Effector memory CD4-positive, alpha-beta T cell (primary cell): ENCODE measurements at places on chromosomes 2 and 18.

DNA sequence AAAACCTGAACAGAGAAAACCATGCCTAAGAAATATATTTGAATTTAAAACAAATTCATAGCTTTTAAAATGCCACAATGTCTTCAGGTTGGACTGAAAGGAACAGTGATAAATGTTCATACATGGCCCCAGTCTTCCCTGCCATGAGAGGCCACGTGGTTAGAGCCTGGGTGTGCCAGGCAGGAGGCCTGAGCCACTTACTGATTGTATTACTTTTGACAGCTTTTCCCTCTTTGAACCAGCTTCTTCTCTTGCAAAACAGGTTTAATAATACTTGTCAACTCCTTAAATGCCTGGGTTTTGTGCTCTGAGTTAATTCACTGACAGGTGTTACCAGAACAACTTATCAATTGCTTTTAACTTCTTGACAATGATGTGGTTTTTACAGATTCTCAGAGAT, 27.0 kb downstream of the RBKS start:
- DNase-seq: no peak

GRCh38 chr2:95029898-95030341, 4.4 kb downstream of the MAL start:
- DNase-seq: no peak

DNA sequence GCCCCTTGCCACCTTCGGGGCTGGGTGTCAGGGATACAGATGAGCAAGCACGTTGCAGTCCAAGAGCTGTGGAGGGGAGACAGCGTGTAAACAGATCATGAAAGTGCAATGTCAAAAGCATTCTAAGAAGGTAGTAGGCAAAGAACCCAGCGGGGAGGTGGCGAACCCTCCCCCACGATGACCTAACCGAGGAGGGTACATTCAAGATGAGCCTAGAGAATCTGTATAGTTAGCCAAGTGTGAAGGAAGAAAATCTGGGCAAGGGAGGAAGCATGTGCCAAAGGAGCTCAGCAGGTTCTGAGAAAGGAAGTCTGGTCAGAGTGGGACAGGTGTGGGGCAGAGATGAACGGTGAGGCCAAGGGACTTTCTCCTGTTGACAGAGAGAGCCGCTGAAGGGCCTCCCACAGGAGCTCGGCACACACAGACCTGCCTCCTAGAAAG, 106.9 kb downstream of the SP3 start:
- no peak for DNase-seq

DNA sequence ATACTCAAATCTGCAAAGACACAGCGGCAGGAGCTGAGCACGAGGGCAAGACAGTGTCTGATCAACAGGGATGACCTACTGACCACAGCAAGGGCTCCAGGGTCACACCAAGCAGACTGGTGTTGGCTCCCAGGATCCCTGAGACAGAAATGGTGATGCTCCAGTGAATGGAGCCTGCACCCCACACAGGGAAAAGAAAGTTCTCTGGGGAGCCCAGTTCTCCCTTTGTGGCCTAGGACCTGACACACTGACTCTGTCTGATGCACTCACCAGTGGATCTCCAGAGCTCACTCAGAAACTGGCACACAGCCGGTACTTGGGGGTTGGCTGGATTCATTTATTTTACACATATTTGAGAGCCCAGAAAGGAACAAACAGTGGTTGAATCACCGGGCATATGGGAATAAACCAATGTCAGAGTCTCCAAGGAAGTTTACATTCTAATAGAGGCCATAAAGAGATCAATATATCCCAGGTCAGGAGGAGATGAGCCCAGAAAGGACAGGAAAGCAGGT, 215.6 kb upstream of the ARL4C start:
- DNase-seq: no peak

DNA sequence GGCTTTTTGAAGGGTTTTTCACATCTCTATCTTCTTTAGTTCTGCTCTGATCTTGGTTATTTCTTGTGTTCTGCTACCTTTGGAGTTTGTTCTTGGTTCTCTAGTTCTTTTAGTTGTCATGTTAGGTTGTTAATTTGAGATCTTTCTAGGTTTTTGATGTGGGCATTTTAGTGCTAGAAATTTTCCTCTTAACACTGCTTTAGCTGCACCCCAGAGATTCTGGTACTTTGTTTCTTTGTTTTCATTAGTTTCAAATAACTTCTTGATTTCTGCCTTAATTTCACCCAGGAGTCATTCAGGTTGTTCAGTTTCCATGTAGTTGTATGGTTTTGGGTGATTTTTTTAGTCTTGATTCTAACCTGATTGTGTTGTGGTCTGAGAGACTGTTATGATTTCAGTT, 34.7 kb downstream of the AGPS start:
- no peak for DNase-seq

DNA sequence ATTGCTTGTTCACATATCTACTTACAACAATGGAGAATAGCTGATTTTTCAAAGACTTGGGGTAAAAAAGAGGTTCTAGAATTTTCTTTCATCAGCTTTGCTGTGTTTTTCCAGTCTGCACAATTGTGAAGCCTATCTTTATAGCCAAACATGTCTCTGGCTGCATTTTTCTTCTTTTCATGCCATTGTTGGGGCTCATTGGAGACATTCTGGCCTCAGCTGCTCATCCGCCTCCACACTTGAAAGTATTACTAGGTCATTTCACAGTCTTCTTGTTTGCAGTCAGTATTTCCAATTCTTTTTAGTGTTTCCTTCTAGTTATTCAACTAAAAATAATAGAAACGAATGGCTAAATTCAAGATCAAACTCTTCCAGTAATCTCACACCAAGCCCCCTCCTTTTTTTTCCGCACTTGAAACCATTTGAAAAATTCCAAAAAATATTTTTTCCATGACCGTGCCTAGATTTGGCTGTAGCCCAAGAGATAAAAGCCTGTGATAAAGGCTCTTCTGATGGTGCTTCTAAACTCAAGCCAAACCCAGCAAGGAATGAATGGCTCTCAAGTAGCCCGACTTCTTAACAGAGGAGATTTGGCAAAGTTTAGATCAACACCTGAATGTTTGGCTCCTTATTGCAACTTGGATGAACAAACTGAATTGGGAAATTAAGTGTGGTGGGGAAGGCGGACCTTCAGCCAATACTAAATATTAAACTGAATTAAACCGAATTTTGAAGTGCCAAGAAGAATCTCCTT, 103.4 kb downstream of the NRP2 start:
- no peak for DNase-seq

DNA sequence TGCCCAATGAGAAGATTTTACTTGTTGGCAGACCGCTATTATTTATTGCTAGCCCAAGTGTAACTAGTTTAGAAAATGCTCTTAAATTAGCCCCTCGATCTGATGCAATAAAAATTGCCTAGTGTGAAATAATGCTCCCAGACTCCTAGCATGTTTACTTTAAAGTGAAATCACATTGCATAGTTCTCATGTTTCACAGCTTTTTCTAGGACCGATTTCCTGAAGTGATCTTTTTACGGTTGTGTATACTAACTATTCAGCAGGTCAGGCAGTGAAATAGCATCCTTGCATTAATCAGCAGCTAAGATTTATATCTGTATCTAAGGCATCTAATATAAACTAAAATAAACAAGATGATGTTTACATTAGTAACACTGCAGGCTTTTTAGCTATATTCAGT, 52.4 kb downstream of the PMS1 start:
- no peak for DNase-seq

DNA sequence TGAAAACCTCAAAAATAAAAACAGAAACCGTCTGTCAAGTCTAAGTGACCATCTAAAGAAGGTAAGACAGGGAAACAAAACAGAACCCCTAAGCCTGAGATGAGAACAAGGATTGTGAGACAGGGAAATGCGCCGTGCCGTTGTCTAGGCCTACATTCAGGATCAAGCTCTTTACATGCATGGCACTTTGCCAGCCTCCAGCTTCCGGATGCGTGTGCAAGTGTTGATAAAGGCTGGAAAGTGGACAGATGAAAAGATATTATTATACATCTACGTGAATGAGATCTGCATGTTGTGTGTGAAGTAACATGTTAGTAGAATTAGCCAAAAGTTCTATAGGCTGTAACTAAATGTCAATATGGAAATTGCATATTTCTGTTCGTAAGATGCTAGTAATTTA, 28.6 kb upstream of the TMEM87B start:
- no peak for DNase-seq

GRCh38 chr2:63821396-63821795, 20.3 kb upstream of the UGP2 start:
- no peak for DNase-seq

- no peak for DNase-seq
These were observed 37.8 kb downstream of the TCF7L1 start for GRCh38 chr2:85170938-85171475.

GRCh38 chr2:173614265-173614930, 259.7 kb downstream of the CDCA7 start:
- no peak for DNase-seq

- no peak for DNase-seq
These were observed 99.7 kb downstream of the RND3 start for GRCh38 chr2:150387586-150388288.

DNA sequence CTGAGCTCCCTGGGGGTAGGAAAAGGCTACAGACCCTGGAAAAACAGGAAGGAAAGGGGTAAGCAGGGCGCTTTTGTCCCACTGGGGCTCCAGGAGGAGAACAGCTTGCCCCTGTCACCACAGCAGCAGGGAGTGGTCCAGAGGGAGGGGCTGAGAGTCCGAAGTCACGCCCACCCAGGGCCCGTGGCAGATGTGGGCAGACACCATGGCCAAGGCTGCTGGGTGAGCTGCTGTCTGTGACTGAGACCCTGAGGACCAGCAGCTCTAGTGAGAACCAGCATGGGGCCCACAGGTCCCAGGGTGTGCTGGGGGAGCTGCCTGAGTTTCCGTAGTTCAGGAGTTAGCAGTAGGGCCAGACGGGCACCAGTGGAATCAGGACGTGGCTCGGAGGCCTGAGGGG, 162.0 kb downstream of the SPP2 start:
- DNase-seq: no peak

- DNase-seq: no peak
These were observed 96.2 kb upstream of the PDE1A start for GRCh38 chr2:182522972-182523473.

DNA sequence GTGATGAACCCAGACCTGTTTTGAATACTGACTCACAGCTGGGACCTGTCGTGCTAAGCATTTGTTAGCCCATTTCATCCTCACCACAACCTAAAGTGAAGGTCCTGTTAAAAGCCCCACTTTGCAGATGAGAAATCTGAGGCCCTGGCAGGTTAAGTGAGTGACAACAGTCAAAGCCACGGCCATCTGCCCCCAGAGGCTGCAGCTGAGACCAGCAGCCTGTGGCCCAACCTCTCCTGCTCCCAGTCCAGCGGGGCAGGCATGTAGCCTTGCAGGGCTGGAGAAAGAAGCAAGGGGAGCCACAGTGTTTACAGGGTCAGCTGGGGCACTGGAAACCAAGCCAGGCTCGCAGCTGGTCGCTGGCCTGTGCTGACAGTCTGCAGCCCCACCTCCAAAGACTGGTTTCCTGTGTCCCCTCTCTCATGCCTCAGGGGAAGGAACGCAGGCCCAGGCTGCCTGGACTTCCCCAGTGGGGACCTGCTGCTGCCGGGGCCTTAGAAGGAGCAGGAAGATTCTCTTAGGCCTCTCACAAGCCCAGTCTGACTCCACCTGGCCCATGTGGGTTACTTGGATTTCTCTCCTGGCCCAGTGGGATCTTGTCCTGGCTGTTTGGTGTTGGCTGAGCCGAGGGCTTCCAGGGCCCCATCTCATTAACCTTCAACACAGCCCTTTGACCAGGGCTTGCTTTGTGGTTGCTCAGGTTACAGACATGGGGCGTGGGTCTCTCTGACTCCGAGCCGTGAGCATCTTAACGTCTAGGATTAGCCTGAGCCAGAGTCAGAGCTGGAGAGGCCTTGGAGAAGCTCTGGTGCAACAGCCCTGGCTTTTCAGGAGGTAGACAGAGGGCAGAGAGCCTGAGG, 1.7 kb downstream of the INPP5D start:
- no peak for DNase-seq

GRCh38 chr2:69724540-69725159, 17.3 kb upstream of the ANXA4 start:
- peak; percentile 67 for DNase-seq

DNA sequence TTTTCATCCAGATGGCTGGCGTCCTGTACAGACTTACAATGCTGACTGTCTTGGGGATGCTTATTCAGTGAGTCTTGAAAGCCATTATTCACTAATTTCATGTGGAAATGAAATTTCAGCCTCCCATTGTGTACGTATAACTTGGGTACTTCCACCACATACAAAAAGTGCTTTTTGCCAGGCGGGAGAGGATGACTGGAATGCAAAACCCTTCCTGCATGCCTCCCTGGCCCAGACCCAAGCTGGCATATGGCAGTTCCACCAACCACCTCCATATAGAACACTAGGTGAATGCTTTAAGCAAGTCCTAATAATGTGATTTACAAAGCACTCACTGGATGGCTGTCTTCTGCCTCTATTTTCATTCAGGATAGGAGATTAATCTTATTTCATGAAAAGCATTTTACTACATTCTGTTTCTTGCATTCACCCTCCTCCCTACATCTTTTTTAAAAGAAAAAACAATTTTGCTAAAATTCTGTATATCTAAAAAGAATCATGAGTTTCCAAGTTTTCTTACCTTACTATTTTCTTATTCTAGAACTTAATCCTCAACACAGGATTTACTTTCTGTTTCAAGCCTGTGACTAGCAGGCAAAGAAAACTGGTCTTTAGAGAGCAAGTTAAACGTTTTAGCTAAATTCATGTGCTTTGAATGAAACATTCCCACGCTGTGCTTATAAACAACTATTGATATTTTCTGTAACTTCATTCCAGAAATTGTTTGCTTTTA, 327.6 kb downstream of the NCKAP5 start:
- DNase-seq: no peak

DNA sequence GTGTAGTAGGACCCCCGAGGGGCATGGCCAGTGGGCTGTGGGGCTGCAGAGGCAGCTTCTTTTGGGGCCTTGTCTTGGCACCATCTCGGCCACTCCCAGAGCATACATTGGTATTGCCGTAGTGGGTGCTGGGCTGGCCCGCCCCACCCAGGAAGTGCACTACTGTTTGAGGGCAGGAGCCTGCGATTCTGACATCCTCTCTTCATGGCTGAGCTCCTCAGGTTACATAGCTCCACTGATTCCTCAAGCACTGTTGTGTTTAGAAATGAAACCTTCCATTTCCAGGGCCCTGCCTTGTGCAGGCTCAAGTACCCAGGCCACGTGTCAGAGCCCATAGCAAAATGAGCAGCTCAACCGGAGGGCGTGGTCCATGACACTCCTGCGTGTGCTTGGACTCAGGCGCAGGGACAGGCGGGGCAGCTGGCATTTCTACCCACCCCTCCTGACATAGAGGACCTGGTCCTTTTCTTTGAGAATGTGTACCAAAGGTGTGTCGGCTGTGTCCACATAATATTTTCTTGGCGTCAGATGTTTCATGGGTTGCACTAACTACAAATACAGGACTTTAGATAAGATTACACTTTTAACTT, 67.9 kb downstream of the DGKD start:
- DNase-seq: peak; percentile 42

DNA sequence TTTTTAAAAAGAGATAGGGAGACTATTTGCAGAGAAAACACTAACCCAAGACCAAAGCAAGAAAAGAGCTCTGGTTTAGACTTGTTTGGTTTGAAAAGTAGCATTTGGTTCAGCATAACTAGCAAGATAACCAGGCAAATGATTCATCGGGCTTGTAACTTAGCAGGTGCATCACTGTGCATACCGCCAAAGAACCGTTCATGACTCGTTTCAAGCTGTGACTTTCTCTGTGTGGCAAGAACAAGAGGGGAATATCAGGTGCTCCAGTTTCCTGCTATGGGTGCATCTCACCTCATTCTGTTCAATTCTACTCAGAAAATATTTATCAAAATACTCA, 244.9 kb downstream of the ETAA1 start:
- DNase-seq: no peak

GRCh38 chr2:7430869-7431641, 513.8 kb downstream of the RNF144A start:
- no peak for DNase-seq

- no peak for DNase-seq
These were observed 1057.2 kb upstream of the TMEFF2 start for GRCh38 chr2:193251909-193252308.
